ENCODE measurements at places on chromosomes 4 and X. TPM values are rescaled to one million over a fixed set of nuclear protein-coding genes. Genes with fewer than 3 reads are reported as not detected.
A peak's percentile ranks its signal among the peaks of the same experiment; 100 is the strongest.

- no peak for DNase-seq
These were observed 8.9 kb downstream of the ADD1 start for GRCh38 chr4:2852481-2852921.

GRCh38 chr4:31803526-31804195 lies 1083.5 kb downstream of the PCDH7 start:
- no peak for DNase-seq

- DNase-seq, result no peak
These were observed 15.8 kb downstream of the TBC1D14 start for GRCh38 chr4:6925357-6925836.

GRCh38 chrX:41482154-41482850 lies 35.2 kb downstream of the NYX start:
- peak; percentile 35 for DNase-seq

PAGE5 gene
- not detected for polyA plus RNA-seq

DNA sequence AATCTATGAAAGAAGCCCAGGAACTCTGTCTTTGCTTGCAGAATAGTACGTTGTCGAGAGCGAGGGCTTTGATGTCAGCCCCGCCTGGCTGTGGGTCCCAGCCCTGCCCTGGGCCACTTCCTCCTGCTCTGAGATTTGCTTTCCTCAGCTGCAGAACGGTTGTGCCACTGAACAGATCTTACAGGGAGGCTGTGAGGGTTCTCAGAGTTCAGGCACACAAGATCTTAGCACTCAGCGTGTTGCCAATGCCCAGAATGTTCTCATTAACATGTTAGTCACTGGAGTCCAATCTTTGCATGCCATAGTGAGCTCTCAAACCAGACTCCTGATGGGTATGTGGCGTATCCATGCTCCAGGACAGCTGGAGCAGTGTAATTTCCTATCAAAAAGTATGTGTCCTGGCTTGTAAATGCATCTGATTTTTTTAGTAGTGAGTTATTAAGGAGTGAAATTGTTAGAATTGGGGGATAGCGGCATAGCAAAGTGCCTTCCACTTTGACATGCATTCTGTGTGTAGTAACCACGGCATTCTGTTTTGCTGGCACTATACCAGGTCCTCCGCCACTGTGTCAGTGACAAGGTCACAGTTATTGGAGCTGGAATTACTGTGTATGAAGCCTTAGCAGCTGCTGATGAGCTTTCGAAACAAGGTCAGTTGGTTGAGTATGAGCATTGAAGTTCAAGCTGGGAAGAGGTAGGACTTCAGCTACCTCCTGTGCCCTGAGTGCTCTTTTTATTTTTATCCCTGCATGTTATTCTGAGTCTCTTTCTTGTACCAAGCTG lies 31.6 kb downstream of the TKTL1 start:
- DNase-seq, result no peak

GRCh38 chr4:73693811-73694210 lies 46.6 kb upstream of the CXCL8 start:
- no peak for DNase-seq

YIPF7 gene
- 0.12 TPM for polyA plus RNA-seq

DNA sequence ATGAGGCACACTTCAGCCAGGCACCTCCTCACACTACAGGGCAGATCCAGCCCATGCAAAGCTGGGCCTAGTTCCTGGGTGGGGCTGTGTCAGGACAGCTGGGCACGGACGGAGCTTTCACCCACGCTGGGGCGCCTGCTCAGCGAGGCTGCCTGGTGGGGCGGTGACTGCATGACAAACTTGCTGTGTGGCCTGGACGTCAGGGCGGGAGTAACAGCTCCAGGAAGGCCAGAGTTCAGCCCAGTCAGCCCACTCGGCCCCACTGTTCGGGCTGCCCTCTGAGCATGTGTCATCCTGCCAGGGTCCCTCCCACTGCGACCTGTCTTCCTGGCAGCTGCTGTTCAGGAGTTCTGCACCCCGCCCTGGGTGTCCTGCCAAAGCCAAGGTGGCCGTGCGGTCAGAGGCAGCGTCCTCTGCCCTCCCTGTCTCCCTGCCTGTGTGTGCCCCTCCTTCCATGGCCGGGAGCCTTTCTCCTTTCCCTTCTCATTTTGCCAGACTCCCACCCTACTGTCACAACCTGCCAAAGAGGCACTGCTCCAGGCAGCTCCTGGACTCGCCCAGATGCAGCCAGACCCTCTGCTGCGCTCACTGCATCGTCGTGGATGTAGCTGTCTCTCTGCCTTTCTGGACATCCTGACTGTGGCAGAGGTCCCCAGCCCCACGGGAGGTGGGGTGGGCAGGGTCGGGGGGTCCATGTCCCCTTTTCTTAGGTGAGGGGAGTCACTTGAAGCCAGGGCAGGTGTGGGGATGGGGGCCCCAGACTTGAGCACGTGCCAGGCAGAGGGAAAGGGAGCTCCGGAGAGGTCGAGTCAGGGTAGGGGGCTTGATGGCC lies 33.0 kb upstream of the KIAA0232 start:
- peak; percentile 91 for DNase-seq

ADGRG4 gene
- not detected for polyA plus RNA-seq

ADH7 gene
- polyA plus RNA-seq, result not detected

- peak; percentile 20 for DNase-seq
These were observed 44.1 kb upstream of the SEC24B start for GRCh38 chr4:109389369-109390114.

DNA sequence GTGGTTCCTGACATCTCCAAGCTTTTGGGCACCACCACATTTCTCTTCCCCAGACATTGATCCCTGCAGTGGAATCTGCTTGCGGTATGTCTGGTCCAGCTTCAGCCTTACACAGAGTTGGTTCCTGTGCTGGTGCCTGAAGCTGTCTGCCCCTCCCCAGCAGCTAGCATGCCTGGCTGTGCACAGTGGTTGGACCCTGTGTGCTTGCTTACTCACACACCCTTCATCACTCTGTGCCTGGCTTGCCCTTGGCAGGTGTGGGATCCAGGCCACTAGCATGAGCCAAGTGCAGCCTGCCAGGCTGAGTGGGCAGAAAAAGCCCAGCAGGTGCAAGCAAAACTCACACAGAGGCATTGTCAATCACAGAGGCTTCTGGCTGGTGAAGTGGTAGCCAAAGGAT lies 473.8 kb downstream of the ACTRT1 start:
- DNase-seq, result no peak

SH3D19 gene
- polyA plus RNA-seq, result 36.4 TPM

FAM156B gene
- polyA plus RNA-seq, result 82.1 TPM

GRCh38 chrX:136387951-136388502 lies 87.3 kb downstream of the ADGRG4 start:
- DNase-seq, result no peak

BEND2 gene
- polyA plus RNA-seq, result not detected

ADAMTS3 gene
- not detected for polyA plus RNA-seq

- DNase-seq, result no peak
These were observed 35.0 kb downstream of the SHROOM3 start for GRCh38 chr4:76470064-76470463.

PCDH18 gene
- not detected for polyA plus RNA-seq

GRCh38 chr4:100208964-100209363 lies 18.7 kb upstream of the DDIT4L start:
- no peak for DNase-seq

GRCh38 chrX:67648361-67648760 lies 104.5 kb downstream of the AR start:
- no peak for DNase-seq

DNA sequence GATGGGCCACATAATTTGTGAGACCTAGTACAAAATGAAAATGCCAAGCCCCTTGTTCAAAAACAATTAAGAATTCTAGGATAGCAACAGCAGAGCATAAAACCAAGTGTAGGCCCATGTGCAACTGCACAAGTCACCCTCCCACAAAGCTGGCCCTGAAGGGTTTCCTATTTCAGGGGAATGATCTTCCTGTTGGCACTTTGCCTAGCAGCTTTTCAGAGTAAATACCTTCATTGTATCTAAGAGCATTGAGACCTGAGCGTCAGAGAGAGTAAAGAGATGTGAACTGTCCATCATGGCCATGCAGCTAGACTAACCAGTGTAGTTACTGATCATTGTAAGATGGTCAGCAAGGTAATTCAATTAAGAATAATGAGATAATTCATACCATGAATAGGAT lies 113.6 kb downstream of the CNKSR2 start:
- DNase-seq, result peak; percentile 3

- DNase-seq, result no peak
These were observed 9.5 kb upstream of the AMMECR1 start for GRCh38 chrX:110327336-110327735.

DNA sequence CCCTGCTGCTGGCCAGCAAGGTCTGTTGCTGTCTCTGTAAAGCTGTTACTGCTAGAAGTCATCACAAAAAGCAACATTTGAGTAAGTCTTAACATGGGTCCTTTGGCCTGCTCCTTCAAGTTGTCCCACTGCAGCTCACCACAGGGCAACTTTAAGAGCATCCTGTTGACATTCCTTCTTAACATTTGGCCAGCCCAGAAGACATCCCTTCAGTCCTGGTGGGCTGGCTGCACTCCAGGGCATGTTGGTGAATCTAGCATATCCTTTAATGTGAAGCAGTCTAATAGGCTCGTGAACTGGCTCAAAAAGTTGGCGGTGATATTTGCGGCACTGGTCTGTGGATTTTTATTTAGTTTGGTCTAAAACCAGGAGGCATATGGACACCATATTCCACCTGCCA lies 92.2 kb upstream of the MAML3 start:
- DNase-seq, result no peak

GRCh38 chr4:35461931-35462659 lies 782.2 kb downstream of the ARAP2 start:
- DNase-seq, result no peak

NPY5R gene
- not detected for polyA plus RNA-seq

DNA sequence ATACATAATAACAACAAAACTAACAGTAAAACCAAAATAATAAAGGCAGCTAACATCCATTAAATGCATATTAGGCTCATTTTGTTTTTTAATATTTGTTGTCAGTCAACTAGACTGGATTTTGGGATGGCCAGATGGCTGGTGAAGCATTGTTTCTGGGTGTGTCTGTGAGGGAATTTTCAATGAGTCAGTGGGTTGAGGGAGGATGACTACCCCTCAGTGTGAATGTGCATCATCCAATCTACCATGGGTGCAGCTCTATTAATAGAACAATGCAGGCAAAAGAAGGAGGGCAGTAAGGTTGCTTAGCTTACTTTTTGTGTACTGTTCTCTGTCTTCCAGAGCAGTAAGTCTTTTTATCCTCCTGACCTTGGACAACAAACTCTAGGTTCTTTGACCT lies 484.2 kb upstream of the HS3ST1 start:
- no peak for DNase-seq

- no peak for DNase-seq
These were observed 298.1 kb downstream of the ANKRD50 start for GRCh38 chr4:124414276-124415040.

GRCh38 chr4:6855692-6856297 lies 53.8 kb upstream of the TBC1D14 start:
- peak; percentile 20 for DNase-seq

GRCh38 chr4:165553221-165553810 lies 174.5 kb downstream of the CPE start:
- DNase-seq, result no peak

DNA sequence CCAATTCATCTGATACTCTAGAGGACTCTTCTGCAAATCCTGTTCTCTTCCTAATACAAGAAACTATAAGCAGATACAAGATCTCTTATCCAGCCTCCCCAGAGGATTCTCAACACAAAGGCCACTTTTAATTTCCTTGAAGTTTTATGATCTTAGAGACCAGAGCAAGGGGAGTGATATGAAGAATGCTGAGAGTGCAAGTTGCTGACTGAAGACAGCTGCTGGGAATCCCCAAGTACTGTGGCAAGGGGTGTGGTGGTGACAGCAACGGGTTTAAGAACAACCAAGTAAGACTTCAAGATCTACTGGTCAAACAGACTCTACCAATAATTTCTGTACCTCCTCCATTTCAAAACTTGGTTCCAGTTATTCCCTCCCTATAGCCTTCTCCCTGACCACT lies 7.0 kb downstream of the AMMECR1 start:
- no peak for DNase-seq

DNA sequence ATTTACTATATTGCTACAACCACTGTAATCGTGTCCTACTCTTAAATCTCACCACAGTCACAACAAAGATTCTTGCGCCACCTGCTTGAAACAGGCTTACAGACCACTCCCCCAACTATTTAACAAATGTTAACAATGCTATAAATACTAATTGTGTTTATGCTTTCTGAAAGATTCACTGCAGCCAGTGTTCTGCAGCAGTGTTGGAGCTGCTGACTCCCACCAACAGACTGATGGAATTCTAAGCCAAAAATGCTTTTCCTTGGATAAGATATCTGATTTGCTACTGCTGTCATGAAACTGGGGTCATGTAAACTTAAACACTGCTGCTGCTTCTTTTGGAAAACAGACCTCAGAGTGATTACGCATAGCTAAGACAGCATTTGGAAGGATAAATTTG lies 244.2 kb upstream of the MAB21L2 start:
- no peak for DNase-seq

DNA sequence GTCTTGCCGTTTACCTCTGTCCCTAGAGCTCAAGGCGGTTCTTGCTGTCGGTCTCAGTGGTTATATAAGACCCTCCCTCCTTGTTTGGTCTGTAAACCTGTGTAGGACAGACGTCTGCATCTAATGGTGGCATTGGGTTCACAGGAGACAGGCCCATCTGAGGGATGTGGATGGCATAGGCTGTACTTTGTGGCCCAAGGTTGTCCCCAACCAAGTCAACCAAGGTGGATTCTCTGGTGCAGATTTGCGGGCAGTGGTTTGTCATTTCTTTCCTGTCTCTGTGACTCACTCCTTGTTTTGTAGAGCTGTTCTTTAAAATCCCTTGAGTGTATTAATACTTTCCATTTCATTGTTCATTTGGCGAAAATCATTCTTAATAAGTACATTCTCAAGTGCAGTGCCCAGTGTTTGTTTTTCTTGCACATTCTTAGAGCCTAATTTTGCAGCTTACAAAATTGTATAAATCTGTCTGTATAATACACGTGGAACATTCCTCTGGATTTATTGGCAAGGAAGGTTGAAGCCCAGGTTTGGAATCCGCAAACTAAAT lies 68.0 kb upstream of the TLR2 start:
- no peak for DNase-seq

Measured in HepG2 (cell line).